ENCODE measurements at places on chromosomes 2 and 18. TPM values are rescaled to one million over a fixed set of nuclear protein-coding genes. Genes with fewer than 3 reads are reported as not detected.

SCYGR4 gene
- total RNA-seq, result not detected

- no peak overlapping the region for H3K27ac ChIP-seq
- H3K4me3 ChIP-seq, result no peak overlapping the region
- H3K36me3 ChIP-seq, result no peaks in the 10 kb centered on the region
These were observed 466.1 kb upstream of the MC4R start for GRCh38 chr18:60838677-60839076.

DNA sequence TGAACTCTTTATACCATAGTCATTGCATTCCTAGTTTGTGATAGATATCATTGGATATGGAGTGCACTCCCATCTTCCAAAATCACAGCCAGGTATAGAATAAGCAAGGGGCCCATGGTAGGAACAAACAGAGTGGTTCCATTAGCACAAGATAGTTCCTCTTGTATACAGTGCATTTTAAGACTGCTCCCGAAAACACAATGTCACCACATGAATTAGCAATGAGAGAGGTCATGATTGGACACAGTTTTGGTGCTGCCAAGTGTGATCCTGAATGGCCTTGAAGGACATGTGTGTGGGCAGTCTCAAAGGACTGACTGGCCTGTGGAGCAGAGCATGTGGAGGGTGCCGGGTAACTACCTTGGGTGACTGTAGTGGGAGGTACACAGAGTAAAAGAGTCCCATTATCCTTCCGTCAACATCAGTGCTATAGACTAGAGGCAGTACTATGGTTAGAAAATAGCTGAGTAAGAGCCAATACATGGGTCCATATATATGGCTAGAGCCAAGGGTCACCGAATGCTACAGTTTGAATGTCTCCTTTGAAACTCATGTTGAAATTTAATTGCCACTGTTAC is 549.9 kb downstream of the DSC3 start:
- H3K4me3 ChIP-seq, result no peak overlapping the region
- no peak for DNase-seq
- no peaks in the 10 kb centered on the region for H3K36me3 ChIP-seq

DNA sequence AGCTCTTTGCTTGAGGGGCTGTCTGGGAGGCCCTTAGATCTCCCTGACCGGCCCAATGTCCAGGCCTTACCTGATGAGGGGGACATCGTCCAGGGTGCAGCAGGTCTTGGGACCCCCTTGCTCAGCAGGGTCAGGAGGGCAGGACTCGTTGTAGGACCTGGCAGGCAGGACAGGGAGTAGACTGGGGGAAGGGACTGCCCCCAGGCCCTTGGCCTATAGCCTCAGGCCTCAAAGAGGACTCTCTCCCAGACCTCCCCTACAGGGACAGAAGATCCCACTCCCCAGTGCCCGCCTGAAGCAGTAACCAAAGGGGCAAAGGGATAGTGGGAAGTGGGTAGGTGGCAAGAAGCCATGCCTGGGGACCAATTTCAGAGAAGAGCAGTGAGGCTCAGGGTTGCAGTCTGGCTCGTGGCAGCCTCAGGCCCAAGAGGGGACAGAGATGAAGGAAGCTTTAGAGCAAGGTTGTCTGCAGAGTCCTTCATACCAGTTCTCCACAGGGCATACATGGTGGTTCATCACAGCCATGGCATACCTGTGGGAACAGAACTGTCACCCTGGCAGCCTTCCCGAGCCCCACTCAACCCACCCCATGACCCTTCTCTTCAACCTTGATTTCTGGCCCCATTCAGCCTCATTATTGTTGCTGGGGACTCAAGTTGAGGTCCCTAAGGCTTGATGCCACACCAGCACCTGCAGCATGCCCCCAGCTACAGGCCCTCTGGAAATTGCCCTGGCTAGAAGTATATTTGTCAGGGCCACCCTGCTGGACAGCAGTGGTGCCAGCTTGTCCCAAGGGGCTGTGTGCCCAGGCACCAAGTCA is 1.3 kb downstream of the TMEM150A start:
- H3K27ac ChIP-seq, result no peak overlapping the region
- DNase-seq, result no peak
- peak overlapping the region; percentile 99 for H3K4me3 ChIP-seq
- peaks cover 25% of the 10 kb centered on the region for H3K4me1 ChIP-seq
- peaks cover 26% of the 10 kb centered on the region for H3K36me3 ChIP-seq
- no peaks in the 10 kb centered on the region for H3K27me3 ChIP-seq

DNA sequence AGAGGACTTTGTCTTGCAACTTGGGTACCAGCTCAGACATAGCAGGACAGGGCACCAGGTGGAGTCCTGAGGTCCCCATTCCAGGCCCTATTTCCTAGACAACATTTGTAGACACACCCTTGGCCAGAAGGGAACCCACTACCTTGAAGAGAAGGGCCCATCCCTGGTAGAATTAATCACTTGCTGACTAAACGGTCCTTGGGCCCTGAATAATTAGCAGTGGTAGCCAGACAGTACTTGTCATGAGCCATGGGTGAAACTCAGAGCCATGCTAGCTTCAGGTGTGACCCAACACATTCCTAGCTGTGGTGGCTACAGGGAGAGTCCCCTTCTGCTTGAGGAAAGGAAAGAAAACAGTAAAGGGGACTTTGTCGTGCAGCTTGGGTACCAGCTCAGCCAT is 28.5 kb upstream of the ACTR2 start:
- no peak for DNase-seq
- peaks cover 2% of the 10 kb centered on the region for H3K4me1 ChIP-seq
- H3K36me3 ChIP-seq, result no peaks in the 10 kb centered on the region
- no peak overlapping the region for H3K4me3 ChIP-seq

- peaks cover 2% of the 10 kb centered on the region for H3K27me3 ChIP-seq
- peak; percentile 52 for DNase-seq
- peaks cover 5% of the 10 kb centered on the region for H3K4me1 ChIP-seq
- no peak within 1 kb of the TSS for H3K27ac ChIP-seq
These were observed at the start of gene GCKR for GRCh38 chr2:27496357-27497287. Gene GCKR (plus strand): TSS chr2:27496839. CDS start chr2:27496905, 66 bp downstream.

ASIC4 gene
- total RNA-seq, result not detected

- no peak for DNase-seq
- no peak overlapping the region for H3K27ac ChIP-seq
- no peaks in the 10 kb centered on the region for H3K36me3 ChIP-seq
- no peaks in the 10 kb centered on the region for H3K27me3 ChIP-seq
These were observed 7.0 kb upstream of the BBS5 start for GRCh38 chr2:169472249-169472648.

DNA sequence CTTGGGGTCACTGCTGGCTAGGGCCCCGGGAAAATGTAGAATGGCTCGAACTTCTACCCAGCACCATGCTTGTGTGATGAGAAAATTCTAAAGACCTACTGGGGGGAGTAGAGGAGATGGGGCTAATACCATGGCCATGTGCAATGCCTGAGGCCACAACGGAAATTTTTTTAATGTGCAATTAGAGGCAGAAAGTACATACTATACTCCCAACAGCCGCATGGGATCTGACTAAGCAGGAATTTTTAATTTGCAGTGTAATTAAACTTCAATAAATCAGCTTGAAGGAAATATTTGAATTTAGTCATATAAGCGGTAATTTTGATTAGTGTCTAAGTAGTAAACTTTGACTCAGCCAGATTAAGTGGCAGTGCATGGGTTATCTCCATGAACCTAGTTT is 53.2 kb upstream of the CNGA3 start:
- H3K4me1 ChIP-seq, result no peaks in the 10 kb centered on the region
- H3K27ac ChIP-seq, result no peak overlapping the region
- H3K36me3 ChIP-seq, result no peaks in the 10 kb centered on the region

ALPP gene
- not detected for total RNA-seq
